Retinal pigment epithelial cell (primary cell): ENCODE measurements at places on chromosomes 2 and 18.

DNA sequence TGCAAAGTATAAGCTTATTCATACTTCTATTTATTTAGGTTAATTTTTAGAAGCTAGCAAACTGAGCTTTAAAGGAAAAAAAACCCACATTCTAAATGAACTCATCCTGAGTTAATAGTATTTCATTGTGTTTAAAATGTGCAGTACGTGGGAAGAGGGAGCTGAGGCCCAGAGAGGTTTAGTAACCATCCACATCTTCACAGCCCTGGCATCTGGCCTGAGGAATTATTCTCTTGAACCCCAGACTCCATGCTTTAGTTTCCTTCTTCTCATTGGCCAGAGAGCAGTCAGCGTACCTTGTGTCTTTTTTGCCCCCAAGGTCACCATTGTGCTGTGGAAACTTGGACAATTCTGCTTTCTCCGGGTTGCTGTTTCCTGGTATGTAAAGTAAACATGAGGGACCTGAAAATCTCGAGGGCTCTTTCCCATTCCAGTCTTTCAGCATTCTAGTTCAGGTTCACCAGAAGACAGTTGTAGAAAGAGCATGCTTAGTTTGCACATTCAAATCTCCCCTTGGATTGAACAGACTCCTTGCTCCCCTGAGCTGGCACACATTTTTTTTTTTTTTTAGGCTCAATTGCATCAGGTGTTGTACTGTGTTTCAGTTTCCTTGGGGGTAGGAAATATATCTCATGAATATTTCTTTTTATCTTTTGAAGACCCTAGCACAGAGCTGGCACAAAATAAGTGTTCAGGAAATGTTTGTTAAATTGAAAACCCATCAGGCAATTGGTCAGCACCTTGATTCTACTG lies 81.4 kb downstream of the MYCN start:
- no peak for DNase-seq

- no peak for DNase-seq
Observed at GRCh38 chr2:108641756-108642155, 77.5 kb upstream of the RANBP2 start.

GRCh38 chr18:34038086-34038485 lies 186.6 kb downstream of the NOL4 start:
- no peak for DNase-seq

- peak; percentile 10 for DNase-seq
Observed at GRCh38 chr2:7539760-7540159, 622.5 kb downstream of the RNF144A start.

- DNase-seq, result peak; percentile 73
Observed at GRCh38 chr18:74146756-74147155, 878 bp downstream of the FBXO15 start.

DNA sequence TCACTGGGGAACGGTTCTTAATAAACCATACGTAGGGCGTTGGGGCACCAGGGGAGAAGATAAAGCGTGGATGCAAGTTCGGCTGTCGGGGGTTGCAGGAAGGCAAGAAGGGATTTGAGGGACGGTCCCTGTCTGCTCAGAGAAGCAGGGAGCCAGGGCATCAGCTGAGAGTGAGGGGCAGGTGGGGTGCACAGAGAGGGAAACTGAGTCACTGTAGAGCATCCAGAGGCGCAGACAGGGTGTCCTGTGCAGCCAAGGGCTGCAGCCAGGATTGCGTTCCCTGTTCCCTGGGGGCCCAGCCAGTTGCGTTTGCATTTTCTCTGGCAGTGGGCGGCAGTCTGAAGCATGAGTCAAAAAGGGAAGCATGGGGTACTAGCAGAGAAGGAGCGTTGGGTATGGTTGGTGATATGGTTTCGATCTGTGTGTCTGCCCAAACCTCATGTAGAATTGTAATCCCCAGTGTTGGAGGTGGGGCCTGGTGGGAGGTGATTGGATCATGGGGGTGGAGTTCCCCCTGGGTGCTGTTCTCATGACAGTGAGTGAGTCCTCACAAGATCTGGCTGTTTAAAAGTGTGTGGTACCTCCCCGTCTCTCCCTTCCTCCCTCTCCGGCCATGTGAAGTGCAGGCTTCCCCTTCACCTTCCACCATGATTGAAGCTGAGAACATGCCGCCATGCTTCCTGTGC lies 202.9 kb downstream of the NDUFA10 start:
- DNase-seq, result no peak

GRCh38 chr2:231709981-231710798 lies 1.9 kb downstream of the PTMA start:
- DNase-seq, result peak; percentile 47

GRCh38 chr18:49444581-49444980 lies 15.9 kb downstream of the DYM start:
- no peak for DNase-seq

DNA sequence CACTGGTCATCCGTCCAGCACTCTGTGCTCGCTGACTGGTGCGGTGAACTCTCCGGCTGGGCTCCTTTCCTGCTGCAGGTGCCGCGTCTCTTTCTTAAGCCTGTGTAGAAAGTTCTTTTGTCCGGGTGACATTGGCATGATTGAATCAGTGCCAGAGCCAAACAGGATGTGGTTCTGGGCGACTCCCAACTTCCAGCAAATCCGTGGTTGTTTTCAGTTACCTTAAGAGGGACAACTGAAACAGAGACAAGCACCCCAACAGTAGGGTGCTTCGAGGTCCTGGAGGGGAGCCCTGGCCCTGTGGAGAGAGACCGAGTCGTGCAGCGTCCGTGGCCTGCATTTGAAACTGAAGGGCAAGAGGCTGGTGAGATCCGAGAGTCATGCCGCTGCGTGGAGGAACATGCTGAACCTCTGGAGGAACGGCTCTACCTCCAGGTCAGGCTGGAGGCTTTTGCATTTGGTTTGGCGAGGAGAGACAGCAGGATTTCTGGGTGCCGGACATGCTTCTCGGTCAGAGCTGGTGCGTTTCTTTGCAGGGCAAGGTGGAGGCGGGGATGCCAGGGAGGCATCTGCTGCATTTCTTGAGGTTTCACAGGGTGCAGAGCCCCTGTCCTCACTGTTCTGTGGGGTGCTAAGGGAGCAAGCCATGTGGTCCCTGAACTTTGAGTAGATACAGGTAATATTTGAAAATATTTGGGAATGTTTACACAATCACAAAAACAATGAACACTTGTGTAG lies 26.8 kb downstream of the SH3BP4 start:
- DNase-seq, result no peak

DNA sequence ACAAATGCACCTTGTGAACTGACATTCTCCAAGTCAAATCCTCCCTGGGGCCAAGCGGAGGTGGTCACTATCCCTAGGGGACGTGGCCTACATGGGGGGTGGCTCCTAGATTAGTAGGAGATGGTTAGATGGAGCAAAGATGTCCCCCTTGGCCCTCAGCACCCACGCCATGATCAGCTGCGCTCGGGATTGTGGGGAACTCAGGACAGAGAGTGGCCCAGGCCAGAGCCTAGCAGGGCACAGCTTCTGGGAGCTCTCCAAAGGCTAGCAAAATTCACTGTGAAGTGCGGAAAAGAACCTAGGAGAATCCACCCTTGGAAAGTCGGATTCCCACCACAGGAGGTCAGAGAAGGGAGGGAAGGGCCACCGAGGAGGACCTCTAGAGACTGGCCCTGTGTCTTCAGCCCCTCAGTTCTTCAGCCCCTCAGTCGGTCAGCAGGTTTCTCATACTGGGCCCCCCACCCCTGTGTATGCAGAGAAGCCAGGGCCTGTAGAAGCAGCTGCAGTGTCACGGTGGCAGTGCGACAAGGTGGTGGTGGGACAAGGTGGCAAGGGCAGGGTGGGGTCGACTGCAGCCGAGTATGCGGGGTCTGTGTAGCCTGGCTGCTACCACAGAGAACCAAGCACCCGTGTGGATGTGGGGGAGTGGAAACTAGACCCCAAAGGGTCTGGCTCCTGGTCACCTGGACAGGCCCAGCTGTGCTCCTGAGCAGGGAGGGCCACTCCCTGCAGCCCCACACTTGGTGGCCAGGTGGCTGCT lies 18.4 kb downstream of the GPR55 start:
- no peak for DNase-seq

DNA sequence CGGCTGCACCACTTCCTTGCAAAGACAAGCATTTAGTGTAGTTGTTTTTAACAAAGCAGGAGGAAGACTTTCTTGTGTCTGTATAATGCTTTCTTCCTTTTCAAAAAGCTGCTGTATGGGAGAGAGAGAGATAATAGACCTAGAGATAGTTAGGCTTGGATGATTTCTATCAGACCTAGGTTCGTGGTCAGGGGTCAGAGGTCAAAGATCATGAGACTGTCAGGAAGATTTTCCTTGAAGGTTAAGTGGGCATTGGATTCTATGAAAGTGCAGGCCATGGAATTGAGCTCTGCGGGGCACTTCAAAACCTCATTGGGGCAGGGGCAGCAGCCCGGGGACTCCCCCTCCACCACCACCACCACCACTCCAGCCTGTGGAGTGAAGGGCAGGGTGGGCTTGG lies 164.6 kb downstream of the CTIF start:
- DNase-seq, result no peak

- DNase-seq, result no peak
Observed at GRCh38 chr2:81589406-81589805, 1284.9 kb upstream of the LRRTM1 start.
